ENCODE measurements at places on chromosomes 11 and 22.

GRCh38 chr11:61090982-61091372 lies 11.3 kb upstream of the CD5 start:
- no peak for DNase-seq

DNA sequence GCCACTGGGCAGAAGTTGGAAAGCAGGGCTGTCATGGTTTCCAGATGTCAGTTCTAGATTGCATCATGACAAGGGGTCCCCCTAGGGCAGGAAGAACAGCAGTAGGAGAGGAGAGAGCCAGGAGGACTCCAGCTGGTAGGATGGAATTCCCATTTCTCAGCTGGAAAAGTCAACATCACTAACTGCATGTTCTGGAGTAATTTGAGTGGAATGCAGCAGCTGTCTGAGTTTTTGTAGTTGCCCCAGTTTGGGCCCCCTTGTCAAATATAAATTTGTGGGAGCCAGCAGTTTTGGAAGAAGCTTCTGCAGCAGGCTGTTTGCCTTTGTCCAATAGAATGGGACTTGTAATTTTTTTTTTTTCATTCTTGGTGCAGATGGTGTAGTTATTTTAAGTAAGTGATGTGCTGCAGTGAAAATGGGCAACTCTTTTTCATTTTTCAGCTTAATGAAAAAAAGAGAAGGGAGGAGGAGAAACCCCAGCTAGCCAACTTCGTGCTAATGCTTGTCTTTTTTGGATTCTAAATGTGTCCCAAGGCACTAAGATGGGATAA lies 86.9 kb downstream of the LDLRAD3 start:
- no peak for DNase-seq

- DNase-seq, result no peak
These were observed at the start of gene MMP10 for GRCh38 chr11:102780491-102780918. MMP10 (minus strand) TSS chr11:102780628; CDS start chr11:102780591, 37 bp downstream.

- DNase-seq, result no peak
These were observed 143.3 kb upstream of the GRK3 start for GRCh38 chr22:25420925-25421904.

DNA sequence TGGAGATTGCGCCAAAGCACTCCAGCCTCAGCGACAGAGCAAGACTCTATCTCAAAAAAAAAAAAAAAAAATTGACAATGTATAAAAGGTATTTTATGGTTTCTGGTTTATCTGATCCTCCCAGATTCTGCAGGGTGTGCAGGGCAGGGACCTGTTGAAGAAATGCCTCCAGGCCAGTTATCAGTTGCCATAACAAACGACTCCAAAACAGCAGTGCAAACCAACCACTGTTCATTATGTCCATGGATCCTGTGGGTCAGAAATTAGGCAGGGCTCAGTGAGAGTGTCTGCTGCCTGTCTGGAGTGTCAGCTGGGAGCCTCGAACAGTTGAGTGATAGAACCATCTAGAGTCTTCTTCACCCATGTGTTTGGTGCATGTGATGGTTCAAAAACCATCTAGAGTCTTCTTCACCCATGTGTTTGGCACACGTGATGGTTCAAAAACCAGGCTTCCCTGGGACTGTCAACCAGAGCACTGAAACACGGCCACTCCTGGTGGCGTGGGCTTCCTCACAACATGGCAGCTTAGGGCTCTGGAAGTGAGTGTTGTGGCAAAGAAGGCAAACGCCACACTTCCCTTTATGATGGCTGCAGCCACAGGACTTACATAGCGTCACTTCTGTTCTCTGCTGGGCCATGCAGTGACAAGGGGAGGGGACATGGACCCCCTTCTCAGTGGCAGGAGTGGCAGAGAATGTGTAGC lies 115.1 kb upstream of the CRYBB3 start:
- DNase-seq, result no peak
